Astrocyte of the hippocampus (primary cell): ENCODE measurements at places on chromosomes 3 and 15.

DNA sequence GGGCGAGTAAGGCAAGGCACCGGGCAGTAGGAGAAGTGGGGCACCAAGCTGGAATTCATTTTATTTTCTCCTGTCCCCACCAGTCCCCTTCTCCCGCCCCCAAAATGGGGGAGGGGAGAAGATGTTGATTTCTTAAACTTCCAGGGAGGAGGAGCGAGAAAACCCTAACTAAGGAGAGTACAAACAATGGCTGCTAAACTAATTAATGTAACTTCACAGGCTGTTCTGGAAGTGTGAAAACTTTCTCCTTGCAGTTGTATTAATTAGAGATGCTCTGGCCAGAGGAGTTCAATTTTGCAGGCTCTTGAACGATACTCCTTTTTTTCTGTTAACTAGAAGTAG lies 11.5 kb downstream of the ZIC4 start:
- DNase-seq: no peak

GRCh38 chr15:29566914-29567313 lies 255.4 kb downstream of the TJP1 start:
- no peak for DNase-seq

DNA sequence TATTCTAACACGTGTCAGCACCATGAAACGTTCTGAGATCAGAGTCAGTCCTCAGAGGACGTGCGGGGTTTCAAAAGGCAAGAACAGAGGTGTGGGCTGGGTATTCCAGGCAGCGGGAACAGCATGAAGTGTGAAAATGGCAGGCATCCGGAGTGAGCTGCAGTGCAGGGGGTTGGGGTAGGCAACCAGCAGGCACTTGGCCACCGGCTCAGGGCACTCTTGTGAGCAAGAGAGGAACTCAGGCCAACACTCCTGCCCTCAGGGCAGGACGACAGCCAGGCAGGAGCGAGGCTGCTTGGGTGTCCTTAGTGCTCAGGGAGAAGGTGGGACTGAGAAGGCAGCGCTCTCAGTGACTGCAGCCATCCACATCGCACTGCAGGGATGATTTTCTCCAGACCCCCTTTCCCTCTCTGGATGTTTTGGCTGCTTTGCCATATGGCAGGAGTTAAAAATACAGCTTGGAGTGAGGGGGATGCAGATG lies 151.1 kb downstream of the NUP210 start:
- no peak for DNase-seq

DNA sequence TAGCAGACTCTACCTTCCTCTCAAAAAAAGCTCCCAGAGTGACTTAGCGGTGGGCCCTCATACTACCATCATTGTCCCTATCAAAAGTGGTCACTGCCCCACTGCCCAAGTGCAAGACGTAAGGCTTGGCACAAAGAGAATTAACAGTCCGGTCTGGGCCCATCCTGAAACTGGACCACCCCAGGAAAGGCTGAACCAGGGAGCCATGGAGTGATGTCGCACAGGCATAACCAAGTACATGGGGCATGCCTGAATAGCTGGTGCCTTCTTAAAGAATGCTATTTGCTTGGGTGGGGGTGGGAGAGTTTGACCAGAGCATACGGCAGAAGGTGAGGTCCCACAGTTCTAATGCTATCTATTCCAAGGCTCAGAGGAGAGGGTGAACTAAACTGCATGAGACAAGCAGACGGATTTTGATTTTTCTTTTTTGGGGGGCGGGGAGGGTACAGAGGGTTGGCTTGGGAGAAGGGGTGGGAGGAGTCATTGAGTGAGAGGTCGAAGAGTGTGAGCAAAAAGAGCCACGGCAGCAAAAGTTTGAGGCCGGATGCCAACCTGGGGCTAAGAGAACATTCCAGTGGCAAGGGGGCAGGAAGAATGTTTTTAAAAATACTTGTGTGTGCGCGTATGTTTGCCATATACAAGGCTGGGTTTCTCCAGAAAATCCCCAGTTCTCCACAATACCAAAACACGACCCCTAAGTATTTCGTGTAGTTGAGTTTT lies 50.2 kb downstream of the FAM174B start:
- no peak for DNase-seq

- no peak for DNase-seq
These were observed 4.7 kb downstream of the DTWD1 start for GRCh38 chr15:49625460-49626036.
